Nephron progenitor cell (in vitro differentiated cells): ENCODE measurements at places on chromosomes 5 and 9.

DNA sequence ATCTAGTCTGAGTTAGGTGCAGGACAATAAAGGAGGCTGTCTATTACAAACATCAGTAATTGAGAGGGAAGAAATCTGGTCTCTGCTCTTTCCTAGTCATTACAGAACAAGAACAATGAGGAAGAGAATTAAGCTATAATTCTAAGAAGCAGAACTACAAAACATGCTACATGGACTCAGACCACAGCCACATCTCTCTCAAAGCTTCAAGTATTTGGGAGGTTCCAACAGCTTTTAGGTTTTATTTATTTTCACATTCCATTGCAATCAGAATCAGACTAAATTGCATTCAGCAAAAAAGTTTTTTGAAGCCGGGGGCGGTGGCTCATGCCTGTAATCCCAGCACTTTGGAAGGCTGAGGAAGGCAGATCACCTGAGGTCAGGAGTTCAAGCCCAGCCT, 1.1 kb upstream of the GRPEL2 start:
- no peak for DNase-seq

GRCh38 chr5:87185838-87186237, 81.8 kb upstream of the RASA1 start:
- DNase-seq: no peak

- DNase-seq: no peak
Observed at GRCh38 chr5:125413496-125414274, 667.2 kb upstream of the ZNF608 start.

DNA sequence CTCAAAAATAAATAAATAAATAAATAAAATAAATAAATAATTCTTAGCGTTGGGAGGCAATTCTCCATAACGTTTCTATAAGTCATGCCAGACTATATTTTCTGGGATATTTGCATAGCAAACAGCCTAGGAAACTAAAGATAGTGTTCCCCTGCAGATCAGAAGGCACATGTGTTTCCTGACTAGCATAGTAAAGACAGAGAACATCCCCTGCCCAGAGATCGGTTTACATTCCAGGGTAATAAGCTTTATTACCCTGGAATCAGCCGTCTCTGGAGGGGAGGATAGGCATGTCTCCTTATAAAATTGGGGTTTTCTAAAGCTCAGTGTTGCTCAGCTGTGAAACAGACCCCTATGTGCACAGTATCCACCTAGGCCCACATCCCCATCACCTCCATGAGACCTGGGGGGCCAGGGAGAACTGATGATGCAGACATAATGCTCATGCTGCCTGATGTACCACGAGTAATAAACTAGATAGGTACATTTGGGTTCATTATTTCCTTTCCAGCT, 36.9 kb upstream of the IFNK start:
- DNase-seq: no peak

GRCh38 chr5:33927685-33928084, 8.5 kb upstream of the RXFP3 start:
- DNase-seq: no peak
